Effector memory CD8-positive, alpha-beta T cell (primary cell): ENCODE measurements at places on chromosomes 12 and 14.

- no peaks in the 10 kb centered on the region for H3K27me3 ChIP-seq
- H3K36me3 ChIP-seq: no peaks in the 10 kb centered on the region
- no peak overlapping the region for H3K4me3 ChIP-seq
- no peak overlapping the region for H3K27ac ChIP-seq
- no peak for DNase-seq
- H3K4me1 ChIP-seq: no peaks in the 10 kb centered on the region
Observed at GRCh38 chr14:33480071-33480886, 470.6 kb downstream of the EGLN3 start.

GRCh38 chr12:3836641-3837040, 36.6 kb downstream of the PARP11 start:
- peaks cover 4% of the 10 kb centered on the region for H3K36me3 ChIP-seq
- H3K27ac ChIP-seq: no peak overlapping the region
- peaks cover 44% of the 10 kb centered on the region for H3K4me1 ChIP-seq
- DNase-seq: no peak

GRCh38 chr12:124847113-124848074, 16.3 kb downstream of the SCARB1 start:
- no peaks in the 10 kb centered on the region for H3K27me3 ChIP-seq
- H3K27ac ChIP-seq: no peak overlapping the region
- no peaks in the 10 kb centered on the region for H3K36me3 ChIP-seq
- DNase-seq: no peak

GRCh38 chr12:6234214-6234613, 34.0 kb downstream of the CD9 start:
- no peak overlapping the region for H3K27ac ChIP-seq
- H3K36me3 ChIP-seq: peaks cover 3% of the 10 kb centered on the region
- DNase-seq: no peak
- peaks cover 21% of the 10 kb centered on the region for H3K4me1 ChIP-seq

GRCh38 chr14:68510201-68511128, 282.4 kb downstream of the ZFP36L1 start:
- peaks cover 5% of the 10 kb centered on the region for H3K36me3 ChIP-seq
- peaks cover 24% of the 10 kb centered on the region for H3K4me1 ChIP-seq
- no peaks in the 10 kb centered on the region for H3K27me3 ChIP-seq
- no peak for DNase-seq
- H3K27ac ChIP-seq: peak overlapping the region; percentile 55

DNA sequence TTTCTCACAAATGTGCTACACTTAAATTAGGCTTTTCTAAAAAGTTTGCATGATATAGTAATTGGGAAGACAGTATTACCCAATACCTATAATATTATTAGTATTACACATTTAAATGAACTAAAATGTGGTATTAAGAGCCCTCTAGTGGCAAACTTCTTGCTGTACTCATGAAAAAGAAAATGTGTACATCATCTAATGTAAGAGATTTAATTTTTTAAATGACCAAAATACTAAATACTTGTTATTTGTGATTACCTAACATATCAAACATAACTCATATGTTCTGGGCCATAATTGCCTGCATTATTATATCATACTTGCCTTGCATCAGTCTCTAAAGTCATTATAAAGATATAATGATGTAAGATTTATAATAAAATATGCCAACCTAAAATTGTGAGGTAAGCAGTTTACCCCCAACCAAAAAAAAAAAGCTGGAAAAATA, 64.2 kb downstream of the DNAI7 start:
- no peaks in the 10 kb centered on the region for H3K4me1 ChIP-seq
- DNase-seq: no peak
- H3K36me3 ChIP-seq: no peaks in the 10 kb centered on the region
- H3K4me3 ChIP-seq: no peak overlapping the region
- no peak overlapping the region for H3K27ac ChIP-seq

DNA sequence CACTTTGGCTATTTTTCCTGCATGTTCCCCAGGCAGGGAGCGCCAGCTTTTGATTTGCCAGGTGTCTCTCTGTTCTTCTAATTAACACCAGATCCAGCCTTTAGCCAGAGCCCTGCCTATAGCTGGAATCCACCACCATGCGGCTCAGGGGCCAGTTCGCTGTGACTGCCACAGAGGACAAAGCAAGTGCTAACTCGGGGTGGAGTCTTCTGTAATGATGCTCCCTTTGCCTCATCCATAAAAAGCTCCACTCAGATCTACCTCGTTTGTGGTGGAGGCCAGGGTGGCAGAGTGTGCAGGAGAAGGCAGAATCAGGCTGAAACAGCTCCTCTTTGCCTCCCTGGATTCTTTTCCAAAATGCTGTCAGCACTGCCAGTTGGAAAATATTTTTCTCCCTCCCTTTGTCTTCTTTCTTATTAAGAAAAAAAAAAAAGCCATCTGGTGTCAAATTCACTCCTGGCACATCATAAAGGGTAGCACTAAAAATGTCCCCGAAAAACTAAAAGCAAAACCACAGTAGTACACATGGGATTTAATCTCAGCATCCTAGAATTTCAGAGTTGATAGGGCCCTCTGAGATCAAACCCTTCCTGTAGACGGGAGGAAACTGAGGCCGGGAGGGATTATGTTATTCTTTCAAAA, 18.0 kb upstream of the CTDSP2 start:
- no peak for DNase-seq
- H3K27me3 ChIP-seq: peaks cover 78% of the 10 kb centered on the region
- peaks cover 4% of the 10 kb centered on the region for H3K4me1 ChIP-seq
- no peak overlapping the region for H3K27ac ChIP-seq

DNA sequence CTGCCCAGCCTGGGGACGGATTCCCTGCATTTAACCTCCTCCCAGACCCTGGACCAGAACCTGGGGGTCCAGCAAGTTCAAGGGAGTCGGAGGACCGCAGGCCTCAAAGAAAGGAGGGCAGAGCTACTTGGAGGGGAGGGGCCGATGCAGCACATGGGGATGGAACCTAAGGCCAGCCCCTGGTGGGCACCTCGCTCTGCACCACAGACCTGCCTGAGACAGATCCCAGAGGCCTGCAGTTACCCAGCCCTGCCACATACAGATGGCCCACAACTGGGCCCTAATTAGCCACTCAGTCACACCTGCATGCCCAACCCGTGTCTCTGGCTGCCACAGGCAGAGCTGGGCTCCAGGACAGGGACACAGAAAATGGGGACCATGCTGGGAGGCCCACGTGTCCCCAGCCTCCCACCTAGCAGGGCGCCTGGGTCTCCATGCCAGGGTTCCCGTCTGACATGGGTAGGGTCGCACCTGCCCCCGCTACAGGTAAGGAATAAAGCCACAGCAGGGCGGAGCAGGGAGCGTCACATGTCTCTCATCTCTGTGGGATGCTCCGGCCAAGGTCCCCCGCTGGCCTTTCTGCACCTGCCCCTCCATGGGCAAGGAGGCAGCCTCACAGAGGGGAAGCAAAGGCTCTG, 16.7 kb downstream of the AKT1 start:
- peaks cover 21% of the 10 kb centered on the region for H3K36me3 ChIP-seq
- no peak for DNase-seq
- no peaks in the 10 kb centered on the region for H3K27me3 ChIP-seq

GRCh38 chr14:104863131-104863862, 1.8 kb upstream of the CEP170B start:
- H3K27me3 ChIP-seq: peaks cover 18% of the 10 kb centered on the region
- H3K27ac ChIP-seq: no peak overlapping the region
- no peaks in the 10 kb centered on the region for H3K4me1 ChIP-seq
- DNase-seq: no peak
- peak overlapping the region; percentile 49 for H3K4me3 ChIP-seq
- peaks cover 6% of the 10 kb centered on the region for H3K36me3 ChIP-seq

GRCh38 chr14:74658535-74659131, 46.6 kb upstream of the LTBP2 start:
- H3K4me1 ChIP-seq: peaks cover 2% of the 10 kb centered on the region
- no peak for DNase-seq
- H3K4me3 ChIP-seq: no peak overlapping the region
- peaks cover 33% of the 10 kb centered on the region for H3K36me3 ChIP-seq
- no peak overlapping the region for H3K27ac ChIP-seq
- no peaks in the 10 kb centered on the region for H3K27me3 ChIP-seq

DNA sequence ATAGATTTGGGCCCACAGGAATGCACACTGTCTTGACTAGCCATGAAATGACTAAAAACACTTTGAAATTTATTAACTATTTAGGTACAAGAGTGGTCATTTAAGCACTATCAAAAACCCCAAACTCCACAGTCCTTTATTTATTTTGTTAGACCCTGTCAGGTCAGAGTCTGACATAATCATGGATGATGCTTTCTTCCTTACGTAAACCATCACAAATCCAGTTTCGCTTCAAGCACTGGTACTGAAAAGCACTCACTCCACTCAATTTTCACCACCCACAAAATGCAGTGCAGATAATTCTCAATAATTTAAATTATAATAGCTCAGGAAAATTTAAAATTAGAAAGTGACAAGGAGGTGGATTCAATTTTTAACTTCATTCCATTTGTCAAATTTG, 25.8 kb downstream of the PPP2R5E start:
- DNase-seq: no peak

GRCh38 chr14:50829489-50830043, 1.4 kb downstream of the NIN start:
- H3K27ac ChIP-seq: peak overlapping the region; percentile 94
- peak overlapping the region; percentile 90 for H3K4me3 ChIP-seq
- peaks cover 24% of the 10 kb centered on the region for H3K36me3 ChIP-seq
- H3K4me1 ChIP-seq: peaks cover 56% of the 10 kb centered on the region

- no peak overlapping the region for H3K4me3 ChIP-seq
- H3K36me3 ChIP-seq: no peaks in the 10 kb centered on the region
- no peak overlapping the region for H3K27ac ChIP-seq
- no peak for DNase-seq
- no peaks in the 10 kb centered on the region for H3K4me1 ChIP-seq
Observed at GRCh38 chr14:93381644-93382043, 34.7 kb downstream of the COX8C start.

- H3K27ac ChIP-seq: no peak overlapping the region
- DNase-seq: no peak
- no peaks in the 10 kb centered on the region for H3K36me3 ChIP-seq
- H3K27me3 ChIP-seq: no peaks in the 10 kb centered on the region
- no peaks in the 10 kb centered on the region for H3K4me1 ChIP-seq
- H3K4me3 ChIP-seq: no peak overlapping the region
Observed at GRCh38 chr12:71161591-71161990, 3.8 kb upstream of the TSPAN8 start.

DNA sequence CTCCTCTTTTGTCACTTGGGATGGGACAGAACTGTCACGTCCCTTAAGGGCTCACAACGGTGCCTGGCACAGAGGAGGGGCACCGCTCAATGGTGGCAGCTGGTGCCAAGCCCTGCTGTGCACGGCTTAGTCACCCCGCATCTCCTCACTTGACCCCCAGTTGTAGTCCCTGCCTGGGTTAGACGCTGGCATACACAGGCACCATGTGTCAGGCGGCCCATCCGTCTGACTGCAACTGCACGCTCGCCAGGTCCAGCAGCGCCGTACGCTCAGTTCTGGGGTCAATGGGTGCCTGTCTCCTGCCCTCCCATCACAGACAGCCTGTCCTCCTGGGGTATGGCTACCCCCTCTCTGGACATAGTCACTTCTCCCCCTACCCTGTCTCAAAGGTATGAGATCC, 1.6 kb upstream of the PACS2 start:
- peak overlapping the region; percentile 75 for H3K4me3 ChIP-seq
- DNase-seq: no peak
- peaks cover 16% of the 10 kb centered on the region for H3K4me1 ChIP-seq
- peak overlapping the region; percentile 79 for H3K27ac ChIP-seq
- H3K27me3 ChIP-seq: no peaks in the 10 kb centered on the region

- peaks cover 2% of the 10 kb centered on the region for H3K36me3 ChIP-seq
- DNase-seq: no peak
- no peak overlapping the region for H3K27ac ChIP-seq
- no peak overlapping the region for H3K4me3 ChIP-seq
- H3K4me1 ChIP-seq: no peaks in the 10 kb centered on the region
Observed at GRCh38 chr12:131378861-131379665, 331.8 kb upstream of the SFSWAP start.

- no peaks in the 10 kb centered on the region for H3K4me1 ChIP-seq
- no peak for DNase-seq
- no peaks in the 10 kb centered on the region for H3K36me3 ChIP-seq
- H3K27ac ChIP-seq: no peak overlapping the region
- no peak overlapping the region for H3K4me3 ChIP-seq
- H3K27me3 ChIP-seq: no peaks in the 10 kb centered on the region
Observed at GRCh38 chr12:75834591-75834990, 197.0 kb downstream of the PHLDA1 start.

- DNase-seq: no peak
- no peak overlapping the region for H3K4me3 ChIP-seq
Observed at GRCh38 chr14:32080001-32080510, 3.0 kb downstream of the ARHGAP5 start.

DNA sequence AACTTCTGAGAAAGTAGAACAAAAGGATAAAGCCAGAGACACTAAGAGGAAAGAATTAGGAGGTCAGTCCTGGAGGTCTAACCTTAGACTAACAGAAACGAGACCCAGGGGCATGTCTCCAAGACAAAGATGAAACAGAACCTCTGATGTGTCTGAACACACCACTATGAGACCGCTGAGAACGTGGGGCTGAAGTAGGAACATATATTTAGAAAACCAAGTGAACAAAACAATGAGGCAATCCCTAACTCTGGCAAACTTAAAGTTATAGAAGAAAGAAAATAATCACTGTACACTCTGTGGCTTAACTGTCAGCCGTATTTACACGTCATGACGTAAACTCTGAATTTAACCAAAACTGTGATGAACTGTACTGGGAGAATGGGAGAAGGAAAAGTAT, 17.9 kb downstream of the KCTD10 start:
- H3K27me3 ChIP-seq: no peaks in the 10 kb centered on the region
- H3K27ac ChIP-seq: no peak overlapping the region
- H3K36me3 ChIP-seq: peaks cover 33% of the 10 kb centered on the region
- H3K4me3 ChIP-seq: no peak overlapping the region
- DNase-seq: no peak
- peaks cover 21% of the 10 kb centered on the region for H3K4me1 ChIP-seq

DNA sequence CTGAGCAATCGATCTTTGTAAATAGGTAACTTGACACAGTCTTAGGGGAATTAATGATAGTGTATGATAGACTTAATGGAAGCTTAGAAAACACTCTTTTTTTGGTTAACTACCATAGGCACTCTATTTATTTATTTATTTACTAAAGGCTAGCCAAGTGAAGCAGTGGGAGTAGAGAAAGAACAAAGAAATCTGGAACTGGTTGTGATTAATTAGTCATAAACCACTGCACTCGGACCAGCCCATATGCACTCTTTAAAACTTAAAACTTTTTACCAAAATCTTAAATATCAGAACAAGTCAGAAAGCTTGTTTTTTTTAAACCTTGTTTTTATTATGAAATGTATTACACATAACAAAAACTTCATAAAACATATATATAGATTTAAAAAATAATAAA, 49.5 kb upstream of the SRP54 start:
- H3K27me3 ChIP-seq: no peaks in the 10 kb centered on the region
- no peak for DNase-seq
- no peak overlapping the region for H3K4me3 ChIP-seq
- peaks cover 6% of the 10 kb centered on the region for H3K36me3 ChIP-seq
- peak overlapping the region; percentile 88 for H3K27ac ChIP-seq

DNA sequence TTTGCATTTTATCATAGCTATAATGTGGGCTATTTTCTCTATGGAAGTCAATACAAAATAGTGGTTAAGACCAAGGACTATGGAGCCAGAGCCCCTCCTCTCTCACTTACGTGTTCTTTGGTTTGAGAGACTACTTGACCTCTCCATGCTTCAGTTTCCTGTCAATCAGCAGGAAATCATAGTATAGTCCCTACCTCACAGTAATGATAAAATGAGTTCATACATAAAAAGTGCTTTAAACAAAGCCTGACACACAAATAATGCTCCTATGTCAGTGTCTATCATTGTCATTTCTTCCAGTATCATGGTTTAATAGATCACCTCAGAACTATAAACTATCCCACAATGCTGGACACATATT, 90.4 kb downstream of the MED13L start:
- peaks cover 37% of the 10 kb centered on the region for H3K4me1 ChIP-seq
- H3K27me3 ChIP-seq: no peaks in the 10 kb centered on the region
- peak overlapping the region; percentile 32 for H3K27ac ChIP-seq
